ENCODE measurements at places on chromosomes 3 and 15.

GRCh38 chr3:25173606-25174005 is 254.5 kb upstream of the RARB start:
- no peak for DNase-seq

DNA sequence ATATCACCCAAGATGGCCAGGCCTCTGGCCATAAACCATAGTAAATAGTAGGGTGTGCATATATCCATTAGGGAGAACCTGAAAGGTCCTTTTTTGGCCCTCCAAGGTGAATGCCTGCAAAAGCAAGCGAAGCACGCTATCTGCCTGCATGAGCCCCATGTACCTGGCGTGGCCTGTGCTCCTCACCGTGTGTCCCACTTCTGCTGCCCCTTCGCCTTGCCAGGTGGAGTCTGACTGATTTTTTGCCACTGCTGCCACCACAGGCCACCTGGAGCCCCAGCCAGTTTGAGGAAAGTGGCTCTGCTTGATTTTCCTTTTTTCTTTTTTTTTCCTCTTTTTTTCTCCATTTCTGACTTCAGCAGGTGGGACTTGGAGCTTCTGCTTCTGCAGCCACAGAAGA is 139.7 kb downstream of the SNRPN start:
- DNase-seq: no peak

GRCh38 chr3:30848087-30848779 is 46.2 kb downstream of the GADL1 start:
- no peak for DNase-seq

DNA sequence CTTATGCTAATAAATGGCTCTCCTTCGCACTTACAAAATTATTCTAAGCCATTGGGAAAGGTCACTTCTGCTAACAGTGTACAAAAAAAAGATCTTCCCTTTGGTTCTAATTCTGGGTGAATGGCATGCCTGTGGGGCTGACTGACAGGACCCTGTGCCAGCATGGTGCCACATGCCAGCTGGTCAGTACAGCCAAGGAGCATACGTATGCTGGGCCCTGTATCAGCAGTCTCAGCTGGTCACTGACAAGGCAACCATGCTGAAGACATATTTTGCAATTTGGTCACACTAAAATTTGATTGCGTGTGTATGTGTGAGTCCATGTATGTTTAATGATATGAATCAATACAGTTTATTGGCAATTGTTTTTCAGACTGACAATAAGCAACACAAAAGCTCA is 246.1 kb downstream of the TBL1XR1 start:
- peak; percentile 18 for DNase-seq

DNA sequence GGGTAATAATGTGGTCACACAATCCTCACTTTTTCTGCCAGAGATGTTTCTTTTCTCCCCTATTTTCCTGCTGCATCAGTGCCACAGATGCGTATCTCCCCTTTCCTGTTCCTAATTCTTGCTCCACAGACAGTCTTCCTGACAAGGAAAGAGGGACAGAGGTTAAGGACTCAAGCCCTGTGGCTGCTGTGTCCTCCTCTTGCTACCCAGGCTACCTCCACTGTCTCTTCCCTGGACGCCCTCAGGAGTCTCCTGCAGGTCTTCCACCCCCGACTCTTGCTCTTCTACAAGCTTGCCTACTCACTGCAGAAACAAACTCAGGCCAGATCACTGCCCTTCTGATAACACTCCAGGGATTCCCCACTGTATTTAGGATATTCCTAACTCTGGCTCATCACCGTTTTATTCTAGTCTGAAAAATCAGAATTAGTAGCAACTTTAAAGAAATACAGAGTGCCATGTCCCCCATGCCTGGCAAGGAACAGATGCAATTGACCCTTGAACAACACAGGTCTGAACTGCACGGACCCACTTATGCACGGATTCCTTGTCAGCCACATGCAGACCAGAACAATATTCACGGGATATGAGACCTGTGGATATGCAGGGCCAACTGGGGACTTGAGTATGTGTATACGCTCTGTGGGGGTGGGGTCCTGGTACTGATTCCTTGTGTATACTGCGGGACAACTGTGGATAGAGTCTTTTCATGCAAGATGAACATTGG is 151.8 kb downstream of the GHSR start:
- DNase-seq: no peak

GRCh38 chr3:135246027-135246426 is 451.0 kb downstream of the EPHB1 start:
- DNase-seq: no peak

- DNase-seq: peak; percentile 98
Measured at GRCh38 chr15:29698030-29698701, 124.1 kb downstream of the TJP1 start.

DNA sequence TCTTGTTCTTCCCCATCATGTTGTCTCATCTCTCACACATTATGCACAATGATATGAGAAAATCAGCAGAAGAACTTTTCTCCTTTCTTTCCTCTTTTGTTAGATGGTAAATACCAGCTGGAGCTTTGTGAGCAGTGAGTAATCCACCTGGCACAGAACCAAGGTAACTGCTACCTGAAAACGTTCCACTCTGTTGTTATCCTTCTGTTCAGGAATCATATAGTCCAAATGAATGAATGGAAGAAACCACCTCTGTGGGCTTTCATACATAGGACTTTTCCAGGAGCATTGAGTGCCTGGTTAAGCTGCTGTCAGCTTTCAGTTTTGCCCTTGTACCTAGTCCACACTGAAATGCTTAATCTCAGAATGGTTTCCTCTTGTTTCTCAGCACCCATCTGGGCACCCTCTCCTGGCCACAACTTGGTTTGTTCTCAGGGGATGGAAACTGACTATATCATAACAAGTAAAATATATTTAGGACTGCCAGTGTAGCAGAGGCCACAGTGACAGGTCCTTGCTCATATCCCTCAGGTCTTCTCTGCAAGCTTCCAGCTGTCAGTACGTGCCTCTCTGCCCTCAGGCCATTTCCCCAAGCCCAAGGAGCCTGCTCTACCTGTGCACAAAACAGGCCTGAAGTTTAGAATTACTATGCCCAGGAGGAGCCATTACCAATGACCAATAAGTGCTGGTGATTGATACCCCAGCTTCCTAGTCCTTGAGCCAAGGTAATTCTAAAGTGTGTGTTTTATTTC is 23.5 kb upstream of the SLC4A7 start:
- peak; percentile 85 for DNase-seq

DNA sequence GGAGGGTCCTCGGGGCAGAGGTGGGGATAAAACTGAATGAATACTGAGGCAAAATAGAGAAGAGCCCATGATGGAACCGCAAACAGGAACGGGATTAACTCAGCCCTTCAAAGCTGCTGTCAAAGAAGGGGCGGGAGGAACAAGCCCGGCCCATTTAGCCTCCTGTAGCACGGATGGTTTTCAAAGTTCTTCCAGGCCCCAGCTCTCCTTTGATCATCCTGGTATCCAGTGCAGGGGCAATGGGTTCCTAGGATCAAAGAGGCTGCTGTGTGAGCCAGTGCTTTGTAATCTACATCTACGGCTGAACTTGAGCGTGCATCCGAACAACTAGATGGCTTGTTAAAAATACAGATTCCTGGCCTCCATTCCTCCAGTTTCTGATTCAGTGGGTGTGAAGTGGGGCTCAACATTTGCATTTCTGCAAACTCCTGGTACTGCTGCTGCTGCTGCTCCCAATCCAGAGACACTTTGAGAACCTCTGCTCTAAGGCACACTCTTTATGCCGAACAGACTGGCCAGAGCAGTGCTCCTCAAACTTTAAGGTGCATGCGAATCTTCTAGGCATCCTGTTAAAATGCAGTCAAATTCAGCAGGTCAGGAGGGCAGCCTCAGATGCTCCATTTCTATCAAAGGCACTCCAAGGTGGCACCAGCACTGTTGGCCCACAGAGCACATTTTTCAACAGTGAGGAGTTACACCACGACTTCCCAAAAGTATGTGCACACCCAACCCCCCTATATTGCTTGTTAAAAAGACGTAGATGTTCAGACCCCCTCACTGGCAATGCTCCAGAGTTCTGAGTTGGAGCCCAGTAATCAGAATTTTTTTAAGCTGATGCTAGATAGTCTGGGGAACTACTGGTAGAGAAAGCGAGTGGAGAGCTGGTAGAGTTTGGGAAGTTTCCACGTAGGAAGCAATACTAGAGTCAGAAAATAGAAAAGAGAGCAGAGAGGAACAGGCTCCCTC is 5.6 kb downstream of the GALNT15 start:
- no peak for DNase-seq

DNA sequence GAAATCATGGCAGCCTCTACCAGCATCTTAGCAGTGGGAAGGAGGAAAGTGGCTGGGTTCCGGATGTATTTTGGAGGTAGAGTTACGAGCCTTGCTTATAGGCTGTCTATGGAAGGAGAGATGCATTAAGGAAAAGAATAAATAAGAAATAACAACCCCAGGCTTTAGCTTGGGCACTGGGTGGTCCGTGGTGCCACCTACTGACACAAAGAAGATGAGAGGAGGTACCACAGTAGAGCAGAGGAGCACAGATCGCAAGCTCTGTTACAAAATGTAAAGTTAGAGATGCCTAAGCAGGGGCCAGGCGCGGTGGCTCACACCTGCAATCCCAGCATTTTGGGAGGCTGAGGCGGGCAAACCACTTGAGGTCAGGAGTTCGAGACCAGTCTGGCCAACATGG is 74.8 kb downstream of the TMEM39A start:
- DNase-seq: no peak

- DNase-seq: peak; percentile 84
Measured at GRCh38 chr3:149586871-149587270, 71.0 kb downstream of the WWTR1 start.

DNA sequence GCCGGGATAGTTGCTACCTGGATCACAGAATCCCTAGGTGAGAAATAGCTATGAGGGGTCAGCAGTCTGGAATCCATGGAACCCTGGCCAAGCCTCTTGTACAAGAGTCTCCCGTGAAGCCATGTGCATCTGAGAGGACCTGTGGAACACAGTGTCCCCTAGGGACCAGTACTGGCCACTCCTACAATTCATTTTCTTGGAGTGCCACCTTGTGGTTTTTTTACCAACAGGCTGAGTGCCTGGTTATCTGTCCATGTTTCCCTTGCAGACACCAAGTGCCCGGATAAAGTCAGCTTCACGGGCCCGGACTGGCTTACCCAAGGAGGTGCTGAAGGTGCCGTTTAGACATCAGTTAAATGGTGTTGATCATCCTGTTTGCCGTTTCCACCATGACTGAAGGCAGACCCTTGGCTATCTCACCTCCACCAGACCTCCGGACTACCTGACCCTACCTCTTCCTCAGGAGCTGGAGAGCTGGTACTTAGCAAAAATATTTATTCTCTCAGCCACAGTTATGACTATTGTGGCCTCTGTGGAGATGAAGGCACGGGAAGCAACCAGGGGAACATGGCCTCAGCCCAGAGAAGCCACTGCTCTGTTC is 93.9 kb downstream of the RBPMS2 start:
- peak; percentile 55 for DNase-seq

DNA sequence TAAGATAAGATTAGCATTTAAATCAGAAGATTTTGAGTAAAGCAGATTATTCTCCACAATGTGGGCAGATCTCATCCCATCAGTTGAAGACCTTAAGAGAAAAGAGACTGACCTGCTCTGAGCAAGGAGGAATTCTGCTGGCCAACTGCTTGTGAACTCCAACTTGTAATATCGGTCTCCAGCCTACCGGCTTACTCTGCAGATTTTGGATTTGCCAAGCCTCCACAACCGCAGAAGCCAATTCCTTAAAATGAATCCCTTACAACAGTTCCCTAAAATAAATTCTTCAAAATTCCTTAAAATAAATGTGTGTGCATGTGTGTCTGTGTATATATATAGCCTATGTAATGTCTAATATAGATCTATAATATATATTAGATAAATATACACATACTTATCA is 107.4 kb upstream of the KLF13 start:
- DNase-seq: no peak

DNA sequence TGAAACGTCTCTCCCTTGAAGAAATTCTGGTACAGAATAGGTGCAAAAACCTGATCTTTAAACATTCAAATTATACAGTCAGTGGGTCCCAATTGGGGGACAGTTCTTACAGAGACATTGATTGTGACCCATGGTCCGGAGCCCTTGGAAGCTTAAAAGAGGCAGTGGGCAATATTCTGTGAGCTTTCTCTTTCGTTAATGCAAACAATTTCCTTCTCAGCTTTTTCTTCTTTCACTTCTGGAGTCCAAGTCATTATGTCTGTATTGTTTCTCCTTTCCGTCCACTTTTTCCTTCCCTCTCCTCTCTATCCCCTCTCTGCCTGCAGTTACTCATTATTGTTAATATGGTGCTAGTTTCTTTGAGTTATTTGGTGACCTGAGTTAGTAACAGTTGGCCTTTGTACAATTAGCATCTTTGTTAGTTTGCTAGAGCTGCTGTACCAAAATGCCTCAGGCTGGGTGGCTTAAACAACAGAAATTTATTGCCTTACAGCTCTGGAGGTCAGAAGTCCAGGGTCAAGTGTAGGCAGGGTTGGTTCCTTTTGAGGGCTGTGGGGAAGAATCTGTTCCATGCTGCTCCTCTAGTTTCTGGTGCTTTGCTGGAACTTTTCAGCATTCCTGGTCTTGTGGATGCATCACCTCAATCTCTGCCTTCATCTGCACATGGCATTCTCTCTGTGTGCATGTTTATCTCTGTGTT is 102.6 kb downstream of the GMPS start:
- no peak for DNase-seq

DNA sequence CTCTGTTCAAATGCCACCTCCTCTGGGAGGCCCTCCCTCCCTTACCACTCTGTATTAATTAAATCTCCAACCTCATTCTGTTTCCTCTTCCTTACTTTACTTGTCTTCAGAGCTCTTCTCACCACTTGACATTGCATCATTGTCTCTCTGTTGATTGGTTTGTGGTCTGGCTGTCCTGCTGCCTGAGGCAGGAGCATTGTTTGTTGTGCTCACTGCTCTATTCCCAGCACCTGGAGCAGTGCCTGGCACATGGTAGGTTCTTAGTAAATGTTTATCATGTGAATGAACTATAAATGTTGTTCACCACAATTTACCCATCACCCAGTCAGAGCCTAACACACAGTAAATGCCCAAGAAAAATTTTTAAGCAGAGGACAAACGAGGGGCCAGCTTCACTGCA is 6.7 kb upstream of the BFSP2 start:
- DNase-seq: no peak

- DNase-seq: no peak
Measured at GRCh38 chr3:28018925-28019718, 222.3 kb upstream of the CMC1 start.

GRCh38 chr15:72566973-72567372 is 87.5 kb upstream of the GOLGA6B start:
- no peak for DNase-seq

GRCh38 chr15:49044002-49044401 is 2.2 kb downstream of the SECISBP2L start:
- no peak for DNase-seq

DNA sequence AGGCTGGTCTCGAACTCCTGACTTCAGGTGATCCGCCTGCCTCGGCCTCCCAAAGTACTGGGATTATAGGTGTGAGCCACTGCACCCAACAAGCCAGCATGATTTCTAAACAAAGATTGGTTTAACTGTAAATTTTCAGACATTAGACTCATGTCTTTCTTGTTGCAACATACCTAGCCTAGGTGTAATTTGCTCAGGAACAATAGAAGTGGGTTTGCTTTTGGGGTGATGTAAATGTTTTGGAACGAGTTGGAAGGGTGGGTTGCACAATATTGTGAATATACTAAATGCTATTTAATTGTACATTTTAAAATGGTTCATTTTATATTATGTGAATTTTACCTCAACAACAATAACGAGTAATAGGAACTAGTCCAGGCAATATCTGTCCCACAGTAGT is 7.1 kb downstream of the CCR4 start:
- DNase-seq: no peak
